Pancreas (tissue), 10 donors: ENCODE measurements at places on chromosomes 13 and 19. TPM values are rescaled to one million over a fixed set of nuclear protein-coding genes. Genes with fewer than 3 reads are reported as not detected.

DNA sequence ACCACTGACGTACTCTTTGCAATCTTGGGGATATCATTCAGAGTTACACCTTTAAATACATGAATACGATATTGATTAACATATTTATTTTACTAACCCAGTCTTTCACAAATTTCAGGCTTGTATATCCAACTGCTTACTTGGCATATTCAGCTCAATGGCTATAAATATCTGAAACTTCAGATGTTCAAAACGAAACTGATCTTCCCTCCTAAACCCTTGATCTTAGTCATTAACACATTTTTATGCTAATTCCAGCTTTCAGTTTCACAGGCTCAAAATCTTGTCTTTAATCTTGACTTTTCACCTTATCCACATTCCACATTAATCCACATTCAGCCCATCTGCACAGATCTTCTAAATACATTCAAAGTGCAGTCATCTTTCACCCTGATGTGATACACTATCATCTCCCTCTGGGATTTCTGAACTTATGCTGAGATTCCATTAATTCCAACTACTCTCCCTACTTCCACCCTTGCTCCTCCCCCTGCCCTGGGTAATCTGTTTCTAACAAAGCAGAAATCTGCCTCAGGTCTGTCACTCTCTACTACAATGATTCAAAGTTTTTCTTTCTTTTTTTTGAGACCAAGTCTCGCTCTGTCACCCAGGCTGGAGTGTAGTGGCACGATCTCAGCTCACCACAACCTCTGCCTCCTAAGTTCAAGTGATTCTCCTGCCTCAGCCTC lies 387.2 kb downstream of the GPC5 start:
- no peaks in the 10 kb centered on the region for H3K36me3 ChIP-seq
- H3K4me3 ChIP-seq: no peak overlapping the region
- H3K27me3 ChIP-seq: no peaks in the 10 kb centered on the region
- H3K27ac ChIP-seq: no peak overlapping the region
- no peak for DNase-seq

GRCh38 chr13:43877326-43877725 lies 2.2 kb downstream of the CCDC122 start:
- H3K27ac ChIP-seq: no peak overlapping the region
- no peak overlapping the region for H3K4me3 ChIP-seq
- DNase-seq: no peak
- no peaks in the 10 kb centered on the region for H3K36me3 ChIP-seq
- no peaks in the 10 kb centered on the region for H3K4me1 ChIP-seq

DNA sequence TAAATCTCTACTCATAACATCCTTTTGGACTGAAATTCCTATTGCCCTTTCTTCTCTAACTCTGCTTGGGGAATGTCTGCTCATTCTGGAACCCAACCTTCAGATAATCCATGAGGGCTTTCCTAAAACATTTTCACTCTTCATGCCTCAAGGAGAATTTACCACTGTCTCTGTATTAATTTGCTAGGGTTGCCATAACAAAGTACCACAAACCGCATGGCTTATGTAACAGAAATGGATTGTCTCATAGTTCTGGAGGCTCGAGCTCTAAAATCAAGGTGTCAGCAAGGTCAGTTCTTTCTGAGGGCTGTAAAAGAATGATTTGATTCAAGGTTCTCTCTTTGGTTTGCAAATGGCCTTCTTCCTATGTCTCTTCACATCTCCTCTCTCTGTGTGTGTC lies 209.7 kb downstream of the LACC1 start:
- DNase-seq: no peak
- H3K27ac ChIP-seq: no peak overlapping the region
- no peaks in the 10 kb centered on the region for H3K27me3 ChIP-seq
- H3K36me3 ChIP-seq: no peaks in the 10 kb centered on the region
- H3K4me1 ChIP-seq: no peaks in the 10 kb centered on the region

DNA sequence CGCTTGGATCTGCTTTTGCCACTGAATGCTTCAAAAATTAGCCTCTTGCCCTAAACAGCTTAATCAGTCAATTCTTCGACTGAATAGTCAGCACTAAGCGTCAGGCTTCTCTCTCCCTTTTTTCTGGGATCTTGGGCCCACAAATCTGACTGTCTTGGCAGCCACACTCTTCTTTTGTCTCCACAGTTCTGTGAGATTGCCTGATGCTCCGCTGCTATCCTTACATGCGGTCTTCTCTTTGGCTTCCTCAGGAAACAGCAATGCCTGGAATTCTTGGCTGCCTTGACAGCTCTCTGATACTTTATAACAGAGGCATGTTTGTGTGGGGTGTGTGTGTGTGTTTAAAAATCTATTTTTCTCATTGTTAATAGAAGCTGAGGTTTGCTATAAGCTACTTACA lies 32.6 kb downstream of the ERCC5 start:
- H3K27me3 ChIP-seq: no peaks in the 10 kb centered on the region
- DNase-seq: no peak
- H3K27ac ChIP-seq: no peak overlapping the region
- peaks cover 35% of the 10 kb centered on the region for H3K36me3 ChIP-seq
- no peak overlapping the region for H3K4me3 ChIP-seq

DNA sequence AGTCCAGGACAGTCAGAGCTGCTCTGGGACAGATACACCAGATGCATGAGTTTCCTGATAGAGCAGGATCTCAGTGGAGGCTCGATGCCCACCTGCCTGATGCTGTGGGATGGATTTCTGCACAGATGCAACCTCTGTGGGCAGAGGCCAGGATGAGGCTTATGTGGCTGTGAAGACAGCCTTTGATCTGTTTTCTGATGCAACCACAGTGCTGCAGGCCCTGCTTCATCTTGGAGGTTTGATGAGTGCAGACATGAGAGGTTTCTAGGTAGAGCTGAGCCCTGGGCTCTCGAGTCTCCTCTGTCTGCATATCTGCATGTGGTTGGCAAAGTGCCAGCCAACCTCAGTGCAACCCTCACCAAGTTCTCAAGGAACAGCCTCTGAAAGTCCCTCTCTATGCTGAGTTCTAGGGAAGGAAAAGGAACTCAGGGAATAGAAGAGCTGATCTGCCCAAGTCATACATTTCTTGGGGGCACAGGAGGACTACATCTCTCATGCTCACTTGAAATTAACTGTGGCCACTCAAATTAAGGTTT lies 23.1 kb upstream of the TSHZ3 start:
- H3K27ac ChIP-seq: no peak overlapping the region
- no peaks in the 10 kb centered on the region for H3K36me3 ChIP-seq

The OR7C1 gene
- total RNA-seq: not detected
